ENCODE measurements at places on chromosomes 3 and 15.

- no peak for DNase-seq
Observed at GRCh38 chr3:183884097-183884426, 618 bp downstream of the PARL start.

GRCh38 chr3:177641206-177641605 is 443.9 kb upstream of the TBL1XR1 start:
- DNase-seq: no peak

- DNase-seq: no peak
Observed at GRCh38 chr3:2172561-2173171, 74.0 kb downstream of the CNTN4 start.

GRCh38 chr3:111882799-111883198 is 23.7 kb downstream of the PHLDB2 start:
- peak; percentile 28 for DNase-seq

DNA sequence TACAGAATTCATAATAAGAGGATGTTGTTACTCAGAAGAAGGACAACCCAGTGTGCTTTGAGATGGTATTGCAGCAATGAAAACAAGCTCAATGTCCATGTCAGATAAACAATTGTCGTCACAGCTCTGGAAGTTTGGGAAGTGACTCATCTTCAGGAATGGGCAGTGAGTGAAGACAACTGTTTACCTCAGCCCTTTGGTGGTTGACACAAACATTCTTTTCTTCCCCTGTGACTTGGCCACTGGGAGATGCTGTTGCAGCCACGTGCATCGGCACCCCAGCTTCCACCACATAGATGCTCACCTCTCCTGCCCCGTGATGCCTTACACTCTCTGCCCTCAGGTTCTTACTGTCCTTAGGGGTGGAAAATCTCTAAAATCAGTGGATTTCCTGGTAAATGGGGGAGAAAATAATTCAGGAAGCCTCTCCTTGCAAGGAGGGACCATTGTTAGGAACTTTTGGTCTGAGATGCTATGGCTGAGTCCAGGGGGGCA is 114.1 kb upstream of the GALNT15 start:
- DNase-seq: peak; percentile 100

DNA sequence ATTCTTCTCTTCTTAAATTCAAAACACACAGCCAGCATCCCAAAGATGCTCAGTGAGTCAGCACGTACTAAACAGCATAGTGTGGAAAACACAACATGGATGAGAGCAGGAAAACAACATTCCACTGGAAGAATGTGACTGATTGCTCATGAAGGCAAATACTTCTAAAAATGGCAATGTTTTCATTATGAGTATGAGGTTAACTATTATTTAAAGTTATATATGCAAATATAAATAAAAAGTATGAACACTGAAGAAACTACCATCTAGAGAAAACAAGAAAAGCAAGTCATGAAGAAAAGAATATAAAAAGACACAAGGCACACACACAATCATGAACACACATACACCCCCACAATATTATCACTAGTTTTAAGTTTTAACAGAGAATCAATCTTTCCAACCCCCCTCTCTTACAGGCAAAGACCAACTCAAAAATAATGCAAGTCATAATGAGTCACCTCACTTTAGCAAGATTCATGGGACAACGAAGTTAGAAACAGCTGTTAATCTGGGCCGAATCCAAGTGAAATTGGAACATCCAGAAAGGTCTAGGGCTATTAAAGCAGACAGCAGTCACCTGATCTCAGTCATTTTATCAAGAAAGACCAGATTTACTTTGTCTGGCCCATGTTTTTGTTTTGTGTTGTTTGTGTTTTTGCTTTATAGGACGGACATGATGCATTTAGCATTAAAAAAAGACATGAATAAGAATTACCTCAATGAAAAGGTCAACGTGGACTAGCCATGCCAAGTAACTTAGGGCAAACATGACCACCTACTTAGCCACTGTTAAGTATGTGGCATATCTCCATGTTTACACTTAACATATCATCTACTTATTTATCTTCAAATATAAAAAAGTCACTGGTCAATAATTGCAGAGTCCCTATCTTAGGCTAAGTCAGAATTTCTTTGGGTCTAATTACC is 18.1 kb downstream of the GBE1 start:
- peak; percentile 98 for DNase-seq

GRCh38 chr3:114079761-114080160 is 23.2 kb downstream of the QTRT2 start:
- no peak for DNase-seq

DNA sequence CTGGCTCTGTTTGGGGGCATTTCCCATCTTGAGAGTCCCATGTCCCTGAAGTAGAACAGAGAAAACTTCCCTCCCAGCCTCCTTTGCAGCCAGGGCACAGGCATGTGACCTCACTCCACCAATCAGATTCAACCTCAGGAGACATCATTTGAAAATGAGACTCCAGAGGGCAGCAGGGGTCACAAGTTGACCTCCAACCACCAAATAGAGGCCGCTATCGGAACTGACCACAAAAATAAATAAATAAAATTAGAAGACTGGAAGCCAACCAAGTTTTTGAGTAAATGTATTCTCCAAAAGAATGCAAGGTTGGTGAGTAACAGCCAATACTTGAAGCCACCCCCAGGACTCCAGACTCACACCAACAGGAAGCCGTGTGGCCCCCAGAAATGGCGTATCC is 106.5 kb downstream of the CHSY1 start:
- DNase-seq: no peak

GRCh38 chr15:77577366-77577950 is 55.3 kb downstream of the LINGO1 start:
- DNase-seq: no peak

DNA sequence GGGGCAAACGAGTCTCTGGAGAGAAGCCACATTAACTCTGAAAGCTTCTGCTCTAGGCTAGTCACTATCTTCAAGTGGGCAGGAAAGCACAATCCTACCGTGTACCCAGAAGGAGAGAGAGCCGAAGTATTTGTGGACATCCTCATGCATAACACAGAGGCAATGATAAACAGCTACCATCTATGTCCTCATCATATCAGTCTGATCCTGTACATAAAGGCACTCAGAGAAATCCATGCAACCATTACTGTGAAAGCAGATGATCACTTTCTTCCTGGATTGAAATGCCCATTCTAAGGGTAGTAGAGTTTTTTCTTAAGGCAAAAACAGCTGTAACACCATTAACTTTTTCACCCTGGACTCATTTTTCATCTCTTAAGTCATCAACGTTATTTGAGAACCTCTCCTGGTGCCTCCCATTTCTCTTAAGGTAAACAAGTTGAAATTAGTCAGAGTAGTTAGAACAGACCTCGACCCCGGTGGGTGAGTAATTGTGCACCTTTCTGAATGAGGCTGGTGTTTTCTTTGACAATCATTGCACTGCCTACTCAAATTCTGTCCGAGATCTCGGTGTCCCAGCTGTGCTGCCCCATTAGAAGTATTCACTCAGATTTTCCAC is 327.4 kb downstream of the SHQ1 start:
- no peak for DNase-seq

DNA sequence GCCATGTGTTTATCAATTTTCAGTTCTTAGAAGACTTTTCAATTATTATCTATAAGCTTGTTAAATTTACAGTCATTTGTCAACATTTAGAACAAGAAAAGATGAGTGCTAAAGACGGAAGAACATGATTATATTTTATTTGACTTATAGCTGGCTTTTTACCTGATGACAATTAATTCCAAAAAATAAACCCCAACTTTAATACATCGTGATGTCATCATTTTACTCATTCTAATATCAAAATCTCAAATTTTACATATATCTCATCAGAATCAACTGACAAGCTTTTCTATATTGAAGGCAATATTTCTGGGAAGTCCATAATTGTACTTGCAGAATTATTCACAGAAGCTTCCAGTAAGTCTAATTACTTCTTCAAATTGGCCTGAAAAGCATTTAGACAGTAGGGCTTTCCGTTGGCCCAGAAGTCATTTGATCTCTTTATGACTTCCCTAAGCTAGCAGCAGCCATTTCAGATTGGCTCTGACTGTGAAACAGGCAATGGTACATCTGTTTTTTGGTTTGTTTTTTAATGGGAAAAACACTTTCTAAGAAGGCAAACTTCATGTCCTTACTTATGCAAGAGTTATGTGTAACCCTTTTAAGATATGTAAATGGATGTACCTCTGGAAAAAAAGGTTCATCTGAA is 234.7 kb upstream of the PLSCR5 start:
- no peak for DNase-seq
